ENCODE measurements at places on chromosomes 3 and 15.

DNA sequence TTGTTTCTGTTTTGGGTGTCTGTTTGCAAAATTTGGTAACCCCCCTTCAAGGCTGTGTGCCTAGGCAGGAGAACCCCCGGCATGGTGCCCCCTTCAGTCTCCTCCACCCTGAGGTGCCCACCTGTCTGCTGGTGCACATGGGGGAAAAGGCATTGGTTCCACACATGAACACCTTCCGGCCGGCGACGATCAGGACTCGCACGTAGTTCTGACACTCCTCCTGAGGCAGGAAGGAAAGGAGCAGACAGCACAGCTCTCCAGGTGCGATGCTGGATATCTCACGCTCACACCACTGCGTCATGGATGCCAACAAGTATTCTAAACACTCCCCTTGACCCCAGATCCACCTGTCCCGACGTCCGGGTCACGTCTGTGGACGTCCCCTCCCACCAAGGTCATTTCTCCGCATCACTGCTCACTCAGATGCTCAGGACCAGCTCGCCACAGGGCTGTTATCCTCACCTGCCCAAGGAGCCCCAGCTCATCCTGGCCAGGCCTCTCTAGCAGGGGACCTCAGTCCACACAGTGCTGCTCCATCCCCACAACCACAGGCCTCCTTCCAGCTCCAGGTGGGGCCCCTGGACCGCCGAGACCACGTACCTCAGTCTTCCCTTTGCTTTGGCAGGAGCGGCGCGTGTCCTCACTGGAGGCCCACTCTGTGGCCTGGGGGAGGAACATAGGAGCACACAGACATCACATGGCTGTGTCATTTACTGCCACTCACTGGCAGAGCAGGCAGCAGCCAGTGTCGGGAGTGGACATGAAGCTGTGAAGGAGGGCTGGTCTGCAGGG, 99.0 kb downstream of the SEMA5B start:
- DNase-seq, result no peak

- no peak for DNase-seq
These were observed 47.1 kb downstream of the ATP13A4 start for GRCh38 chr3:193507566-193507965.

- no peak for DNase-seq
These were observed 2.9 kb upstream of the PRRT3 start for GRCh38 chr3:9955067-9955502.

GRCh38 chr3:186021673-186022362, 84.0 kb upstream of the TRA2B start:
- DNase-seq, result no peak

DNA sequence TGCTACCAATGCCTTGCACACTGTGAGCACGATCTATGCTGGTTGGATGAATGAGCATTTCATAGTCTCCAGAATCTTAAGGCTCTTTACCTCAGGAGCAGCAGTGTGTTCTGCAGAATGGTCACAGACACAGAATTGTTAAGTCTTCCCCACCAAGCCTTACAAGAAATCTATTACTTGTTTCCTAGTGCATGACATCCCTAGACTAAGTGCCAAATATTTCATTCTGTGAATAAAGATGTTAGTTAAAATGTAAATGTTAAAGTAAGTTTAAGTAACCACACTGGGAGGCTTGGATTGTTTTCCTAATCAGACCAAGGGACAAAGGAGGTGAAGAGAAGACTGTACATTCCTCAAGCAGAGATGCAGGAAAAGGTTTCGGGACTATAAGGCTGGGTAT, 4.1 kb upstream of the TNFSF10 start:
- DNase-seq, result no peak

DNA sequence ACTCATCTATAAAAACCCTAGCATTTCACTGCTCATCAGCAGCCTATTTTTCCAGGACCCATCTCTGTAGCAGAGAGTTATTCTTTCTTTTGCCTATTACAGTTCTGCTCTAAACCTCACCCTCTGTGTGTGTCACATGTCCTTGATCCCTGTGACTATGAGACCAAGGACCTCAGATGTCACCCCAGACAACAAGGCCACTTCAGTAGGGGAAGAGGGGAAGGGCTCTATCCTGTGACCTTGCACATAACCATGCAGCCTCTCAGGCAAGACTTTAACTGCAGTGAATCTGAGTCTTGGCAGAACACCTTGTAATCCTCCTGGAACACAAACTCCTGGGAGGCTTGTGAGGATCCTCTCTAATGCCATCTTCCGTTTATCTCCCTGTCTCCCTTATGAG, 4.4 kb upstream of the ZNF589 start:
- DNase-seq, result no peak

GRCh38 chr15:65641768-65642475, 20.2 kb downstream of the SLC24A1 start:
- DNase-seq, result no peak

- no peak for DNase-seq
These were observed 523.0 kb downstream of the NTRK3 start for GRCh38 chr15:87733541-87733941.

DNA sequence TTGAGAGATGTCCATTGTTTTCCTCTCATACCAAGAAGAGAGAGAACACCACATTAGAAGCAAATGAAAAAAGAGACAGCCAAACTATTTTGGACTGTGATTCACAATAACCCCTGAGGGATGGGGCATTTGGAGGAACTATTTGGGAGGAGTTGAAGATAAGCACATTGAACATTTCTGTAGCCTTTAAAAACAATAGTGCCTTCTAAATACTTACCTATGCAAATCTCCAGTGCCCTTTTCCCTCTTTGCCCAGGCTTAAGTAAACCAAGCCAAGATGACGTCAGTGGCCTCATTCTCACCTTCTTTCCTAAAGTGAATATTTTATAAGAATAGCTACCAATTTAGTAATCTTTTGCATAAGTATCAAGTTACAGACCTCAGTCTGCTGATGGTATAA, 89.7 kb upstream of the COL8A1 start:
- DNase-seq, result no peak

GRCh38 chr15:81085213-81085612, 48.9 kb upstream of the CFAP161 start:
- no peak for DNase-seq

- no peak for DNase-seq
These were observed 12.9 kb downstream of the HEG1 start for GRCh38 chr3:125042725-125043406.

GRCh38 chr15:66644000-66644787, 57.8 kb upstream of the SMAD6 start:
- no peak for DNase-seq

DNA sequence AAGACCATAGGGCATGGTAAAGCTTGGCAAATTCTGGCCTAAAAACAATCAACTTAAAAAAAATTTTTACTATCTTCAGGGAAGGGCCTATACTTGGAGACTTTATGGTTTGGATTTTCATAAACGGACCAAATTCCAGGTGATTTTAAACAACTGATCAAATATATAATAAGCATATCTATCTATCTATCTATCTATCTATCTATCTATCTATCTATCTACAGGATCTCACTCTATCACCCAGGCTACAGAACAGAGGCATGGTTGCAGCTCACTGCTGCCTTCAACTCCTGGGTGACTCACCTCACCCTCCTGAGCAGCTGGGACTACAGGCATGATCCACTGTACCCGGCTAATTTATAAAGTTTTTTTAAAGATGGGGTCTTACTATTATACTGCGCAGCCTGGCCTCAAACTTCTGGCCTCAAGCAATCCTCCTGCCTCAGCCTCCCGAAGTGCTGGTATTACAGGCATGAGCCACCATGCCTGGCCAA, 6.7 kb downstream of the SPPL2A start:
- no peak for DNase-seq

GRCh38 chr3:61162965-61163364, 88.3 kb downstream of the FHIT start:
- DNase-seq, result no peak

- no peak for DNase-seq
These were observed 175.5 kb downstream of the RAB11A start for GRCh38 chr15:66044837-66045236.

DNA sequence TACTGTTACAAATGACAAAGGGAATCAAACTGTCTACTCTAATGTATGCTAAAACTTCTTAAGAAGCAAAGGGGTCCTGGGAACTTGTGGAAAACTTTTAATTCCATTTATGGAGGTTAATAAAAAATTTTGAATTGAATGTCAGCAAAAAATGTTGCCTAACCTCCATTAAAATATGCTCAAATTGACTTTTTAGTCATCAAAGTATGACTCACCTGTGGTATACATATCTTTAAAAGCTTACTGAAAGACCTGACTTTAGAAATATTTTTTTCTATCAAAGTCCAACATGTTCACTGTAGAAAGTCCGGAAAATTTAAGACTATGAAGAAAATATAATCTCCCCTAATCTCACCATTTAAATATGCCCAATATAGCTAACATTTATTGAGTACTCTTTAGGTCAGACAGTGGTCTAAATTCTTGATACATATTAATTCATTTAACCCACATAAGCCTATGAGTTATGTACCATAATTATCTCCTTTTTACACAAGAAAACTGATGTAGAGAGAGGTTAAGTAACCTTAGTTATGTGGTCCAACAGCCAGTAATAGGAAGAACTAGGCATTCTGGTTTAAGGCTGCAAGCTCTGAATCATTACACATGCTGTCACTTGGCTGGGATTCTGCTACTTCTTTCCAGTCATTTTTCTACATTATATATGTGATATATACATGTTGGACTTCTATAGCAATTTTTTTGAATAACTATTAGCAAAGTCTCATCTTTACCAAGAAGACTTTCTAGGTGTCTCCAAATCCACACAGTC, 83.6 kb downstream of the PDZRN3 start:
- no peak for DNase-seq

GRCh38 chr3:45954306-45954705, 11.0 kb downstream of the CXCR6 start:
- DNase-seq, result no peak

DNA sequence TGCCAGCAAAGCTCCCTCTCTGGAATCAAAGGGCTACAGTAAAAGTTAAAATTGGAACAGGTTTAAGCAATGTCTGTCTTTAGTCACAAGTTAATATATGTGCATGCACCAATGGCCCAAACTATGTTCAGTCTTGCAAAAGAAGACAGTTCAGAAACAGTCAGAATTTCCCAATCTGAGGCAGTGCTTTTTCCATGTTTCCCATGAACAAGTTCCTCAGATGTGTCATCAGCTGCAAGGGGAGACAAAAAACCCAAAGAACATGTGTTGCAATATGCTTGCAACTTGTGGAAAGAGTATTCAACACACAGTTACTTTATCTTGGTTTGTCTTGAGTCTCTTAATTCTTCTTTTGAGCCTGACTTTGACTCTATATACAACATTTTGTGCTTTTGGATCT, 148.4 kb downstream of the USP13 start:
- DNase-seq, result no peak

DNA sequence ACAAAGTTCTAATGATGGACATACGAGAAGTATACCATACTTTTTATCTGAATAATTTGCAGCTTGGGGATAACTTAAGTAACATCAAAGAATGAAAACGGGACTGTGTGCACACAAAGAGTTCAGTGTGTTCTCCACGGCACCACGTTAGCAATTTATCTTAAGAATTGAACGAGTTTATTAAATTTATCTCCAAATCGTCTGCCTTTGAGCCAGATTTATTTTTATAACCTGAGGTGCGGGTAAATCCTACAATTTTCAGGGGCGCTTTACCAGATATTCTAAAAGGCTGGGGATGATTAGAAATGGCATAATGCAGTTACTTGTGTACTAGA, 3.5 kb downstream of the CHD2 start:
- DNase-seq, result no peak

DNA sequence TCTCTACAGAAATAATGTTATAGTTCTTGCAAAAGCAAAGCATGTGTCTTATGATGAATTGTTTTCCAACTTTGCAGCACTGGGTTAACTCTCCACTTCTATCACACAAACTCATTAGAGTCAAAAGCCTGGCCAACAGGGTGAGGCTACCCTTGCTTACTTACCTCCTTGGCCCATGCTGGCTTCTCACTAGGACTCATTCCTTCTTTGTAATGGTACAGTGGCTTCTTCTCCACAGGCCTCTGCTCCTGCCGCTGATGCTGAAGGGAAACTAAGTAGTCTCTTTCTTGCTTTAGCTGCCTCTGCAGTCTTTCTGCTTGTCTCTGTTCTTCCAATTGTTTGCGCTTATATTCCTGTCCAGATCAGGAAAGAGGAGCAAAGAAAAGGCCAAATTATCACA, 111.5 kb upstream of the SLC2A2 start:
- no peak for DNase-seq

- DNase-seq, result no peak
These were observed 590 bp downstream of the ACKR4 start for GRCh38 chr3:132597660-132598059.

- DNase-seq, result no peak
These were observed 16.4 kb downstream of the SCG5 start for GRCh38 chr15:32657941-32658340.

Data from activated T-cell treated with anti-CD3 and anti-CD28 coated beads, Interleukin-2, amount 50 U/mL, for 72 hours (primary cell).